ENCODE measurements at places on chromosomes 6 and 20. TPM values are rescaled to one million over a fixed set of nuclear protein-coding genes. Genes with fewer than 3 reads are reported as not detected.

SRMS gene
- not detected for total RNA-seq

- peaks cover 79% of the 10 kb centered on the region for H3K4me1 ChIP-seq
- peaks cover 46% of the 10 kb centered on the region for H3K36me3 ChIP-seq
- H3K27ac ChIP-seq: peak overlapping the region; percentile 96
- no peak overlapping the region for H3K4me3 ChIP-seq
- H3K27me3 ChIP-seq: no peaks in the 10 kb centered on the region
Observed at GRCh38 chr6:90273863-90274262, 22.8 kb downstream of the BACH2 start.

CALHM4 gene
- not detected for total RNA-seq

BNIP5 gene
- total RNA-seq: not detected

DNA sequence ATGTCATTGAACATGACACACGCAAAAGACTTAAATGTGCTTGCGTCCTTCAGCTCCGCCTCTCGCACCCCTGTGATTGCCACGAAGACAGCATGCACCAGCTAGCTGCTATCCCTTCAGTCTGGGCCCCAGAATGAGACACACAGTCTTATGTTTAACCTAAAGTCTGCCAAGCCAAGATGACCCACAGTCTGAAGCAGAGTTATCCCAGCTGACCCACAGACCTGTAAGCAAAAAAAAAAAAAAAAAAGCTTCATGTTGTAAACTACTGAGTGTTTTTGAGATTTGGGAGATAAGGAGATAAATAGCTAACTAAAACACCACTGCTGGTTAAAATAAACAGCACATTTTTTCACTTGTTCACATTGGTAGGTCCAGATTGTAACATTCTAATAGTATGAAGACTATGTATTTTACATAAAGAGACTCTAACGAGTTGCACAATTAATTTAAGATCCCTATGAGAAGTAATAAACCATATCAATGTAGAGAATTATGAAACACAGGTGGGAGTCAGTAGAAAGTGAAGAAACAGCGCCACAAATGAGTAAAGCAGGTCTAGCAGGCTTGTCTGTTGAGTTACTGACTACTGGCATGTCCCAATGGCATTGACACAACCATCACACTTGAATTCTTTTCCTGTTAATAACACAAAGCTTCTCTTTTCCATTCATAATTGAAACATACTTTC, 47.4 kb upstream of the CCDC28A start:
- no peaks in the 10 kb centered on the region for H3K36me3 ChIP-seq
- peaks cover 4% of the 10 kb centered on the region for H3K4me1 ChIP-seq
- DNase-seq: no peak
- peaks cover 2% of the 10 kb centered on the region for H3K27me3 ChIP-seq
- no peak overlapping the region for H3K27ac ChIP-seq

METTL24 gene
- total RNA-seq: not detected

DNA sequence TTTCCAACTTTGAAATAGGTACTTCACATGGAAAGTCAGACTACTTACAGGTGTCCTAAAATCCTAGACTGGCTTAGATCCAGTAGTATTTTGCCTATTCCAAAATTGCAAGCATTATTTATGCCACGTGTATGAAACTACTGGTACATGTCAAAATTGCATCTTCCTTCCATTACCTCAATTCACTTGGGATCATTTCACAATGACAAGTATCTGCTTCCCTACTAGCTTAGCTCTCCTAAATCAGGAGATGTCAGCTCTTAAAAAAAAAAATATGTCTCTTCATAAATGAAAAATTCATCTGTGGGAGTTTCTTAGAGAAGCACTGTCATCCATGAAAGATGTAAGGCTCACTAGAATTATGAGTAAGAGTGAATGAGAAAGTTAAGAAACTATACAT, 466.6 kb upstream of the MANEA start:
- H3K36me3 ChIP-seq: no peaks in the 10 kb centered on the region
- H3K4me1 ChIP-seq: no peaks in the 10 kb centered on the region
- DNase-seq: no peak
- no peaks in the 10 kb centered on the region for H3K27me3 ChIP-seq
- H3K4me3 ChIP-seq: no peak overlapping the region

DNA sequence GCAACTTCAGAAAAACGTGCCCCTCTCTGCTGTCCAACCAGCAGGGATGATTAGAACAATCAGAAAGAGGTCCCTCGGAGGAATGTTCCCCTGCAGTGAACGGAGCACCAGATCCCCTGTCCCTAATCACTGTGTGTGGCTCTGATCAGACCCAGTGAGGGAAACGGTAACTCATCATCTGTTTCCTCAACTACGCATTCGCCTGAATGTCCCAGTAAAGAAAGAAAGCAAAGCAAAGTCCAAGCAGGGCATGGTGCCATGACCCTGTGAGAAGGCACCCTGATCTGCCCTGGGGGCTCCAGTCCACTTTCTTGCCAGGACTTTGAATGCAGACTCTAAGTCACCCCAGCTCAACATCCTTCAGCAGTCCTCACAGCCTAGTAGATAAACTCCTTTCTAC, 149.2 kb downstream of the LY86 start:
- H3K27ac ChIP-seq: no peak overlapping the region
- no peak for DNase-seq
- no peak overlapping the region for H3K4me3 ChIP-seq
- H3K27me3 ChIP-seq: peaks cover 52% of the 10 kb centered on the region

- no peak overlapping the region for H3K27ac ChIP-seq
- H3K4me1 ChIP-seq: no peaks in the 10 kb centered on the region
- DNase-seq: no peak
- H3K36me3 ChIP-seq: no peaks in the 10 kb centered on the region
- no peak overlapping the region for H3K4me3 ChIP-seq
- peaks cover 4% of the 10 kb centered on the region for H3K27me3 ChIP-seq
Observed at GRCh38 chr20:24705486-24705885, 236.1 kb downstream of the SYNDIG1 start.

- H3K4me1 ChIP-seq: no peaks in the 10 kb centered on the region
- no peaks in the 10 kb centered on the region for H3K27me3 ChIP-seq
- H3K4me3 ChIP-seq: no peak overlapping the region
- H3K36me3 ChIP-seq: no peaks in the 10 kb centered on the region
- peak; percentile 60 for DNase-seq
- no peak overlapping the region for H3K27ac ChIP-seq
Observed at GRCh38 chr6:82040405-82041221, 206.9 kb downstream of the IBTK start.

TNFRSF6B gene
- total RNA-seq: not detected

GRCh38 chr20:7843613-7844012, 96.6 kb downstream of the HAO1 start:
- no peaks in the 10 kb centered on the region for H3K4me1 ChIP-seq
- H3K4me3 ChIP-seq: no peak overlapping the region
- H3K27me3 ChIP-seq: peaks cover 2% of the 10 kb centered on the region
- DNase-seq: no peak
- H3K27ac ChIP-seq: no peak overlapping the region
- no peaks in the 10 kb centered on the region for H3K36me3 ChIP-seq

GRCh38 chr6:125679128-125679527, 70.3 kb upstream of the HEY2 start:
- H3K4me1 ChIP-seq: peaks cover 3% of the 10 kb centered on the region
- no peak overlapping the region for H3K4me3 ChIP-seq
- H3K27me3 ChIP-seq: peaks cover 25% of the 10 kb centered on the region
- no peak overlapping the region for H3K27ac ChIP-seq
- H3K36me3 ChIP-seq: no peaks in the 10 kb centered on the region
- DNase-seq: no peak

DNA sequence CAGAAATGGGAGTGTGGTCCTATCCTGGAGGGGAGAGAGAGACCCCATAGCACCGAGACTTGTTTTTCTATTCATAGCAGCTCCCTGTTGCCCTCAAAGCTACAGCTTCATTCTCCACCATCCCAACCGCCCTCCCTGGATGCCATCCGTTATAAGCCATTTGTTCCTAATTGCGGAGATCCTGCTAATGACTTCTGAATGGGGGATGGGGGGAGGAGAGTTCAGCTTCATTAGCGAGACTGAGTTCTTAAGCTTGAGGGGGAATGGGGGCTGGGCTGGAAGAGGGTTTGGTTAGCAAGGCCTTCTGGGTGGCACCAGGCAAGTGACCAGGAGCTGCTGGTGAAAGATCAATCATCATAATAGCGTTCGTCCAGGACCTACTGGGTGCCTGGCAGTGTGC, 27.1 kb downstream of the FOXP4 start:
- H3K4me3 ChIP-seq: no peak overlapping the region
- no peak overlapping the region for H3K27ac ChIP-seq
- H3K4me1 ChIP-seq: peaks cover 12% of the 10 kb centered on the region
- H3K36me3 ChIP-seq: peaks cover 3% of the 10 kb centered on the region
- H3K27me3 ChIP-seq: peaks cover 3% of the 10 kb centered on the region
- no peak for DNase-seq

DNA sequence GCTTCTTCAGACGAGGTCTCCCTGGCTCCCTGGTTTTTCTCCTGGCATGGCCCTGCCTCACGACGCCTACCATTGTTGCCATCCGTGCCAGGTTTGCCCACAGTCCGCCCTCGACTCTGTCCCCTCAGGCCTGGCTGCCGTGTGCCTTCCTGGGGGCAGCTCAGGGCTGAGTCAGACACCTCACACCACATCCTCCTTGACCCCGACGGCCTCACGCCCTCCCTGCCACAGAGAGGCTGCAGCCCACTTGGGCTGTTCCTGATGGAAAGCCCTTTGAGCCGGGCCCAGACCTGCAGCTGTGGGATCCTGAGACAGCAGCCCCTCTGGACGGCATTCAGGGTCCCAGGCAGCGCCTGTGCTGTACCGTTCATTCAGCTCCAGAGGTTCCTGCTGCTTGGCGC, 108.3 kb downstream of the PSMB1 start:
- no peak for DNase-seq
- H3K36me3 ChIP-seq: no peaks in the 10 kb centered on the region
- H3K27ac ChIP-seq: no peak overlapping the region
- H3K4me3 ChIP-seq: no peak overlapping the region

AVP gene
- total RNA-seq: not detected

INSM1 gene
- total RNA-seq: 46.7 TPM

- peaks cover 3% of the 10 kb centered on the region for H3K4me1 ChIP-seq
- H3K27ac ChIP-seq: no peak overlapping the region
- peaks cover 14% of the 10 kb centered on the region for H3K27me3 ChIP-seq
- no peak for DNase-seq
- H3K36me3 ChIP-seq: no peaks in the 10 kb centered on the region
- no peak overlapping the region for H3K4me3 ChIP-seq
Observed at GRCh38 chr20:20740541-20740940, 28.1 kb upstream of the RALGAPA2 start.

RRP36 gene
- total RNA-seq: 83.4 TPM

ETV7 gene
- 0.54 TPM for total RNA-seq

DNA sequence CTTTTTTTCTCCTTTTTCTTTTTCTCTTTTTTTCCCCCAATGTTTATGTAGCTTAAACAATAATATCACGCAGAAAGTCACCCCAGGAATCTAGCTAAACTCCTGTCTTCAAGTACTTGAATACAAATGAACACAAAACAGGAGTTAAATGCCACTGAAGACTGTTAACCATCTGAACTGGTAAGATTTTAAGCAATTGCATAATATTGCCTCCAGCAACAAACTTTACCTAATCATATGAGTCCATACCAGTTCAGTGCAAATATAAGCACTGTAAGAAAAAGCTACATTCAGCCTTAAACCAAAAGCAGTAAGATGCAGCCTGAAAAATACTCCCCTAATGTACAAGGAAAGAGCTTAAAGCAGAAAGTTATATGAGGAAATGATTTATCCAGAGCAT, 173.9 kb upstream of the TFAP2D start:
- H3K4me1 ChIP-seq: no peaks in the 10 kb centered on the region
- no peak overlapping the region for H3K27ac ChIP-seq
- no peak for DNase-seq
- H3K4me3 ChIP-seq: no peak overlapping the region
- H3K27me3 ChIP-seq: no peaks in the 10 kb centered on the region

DNA sequence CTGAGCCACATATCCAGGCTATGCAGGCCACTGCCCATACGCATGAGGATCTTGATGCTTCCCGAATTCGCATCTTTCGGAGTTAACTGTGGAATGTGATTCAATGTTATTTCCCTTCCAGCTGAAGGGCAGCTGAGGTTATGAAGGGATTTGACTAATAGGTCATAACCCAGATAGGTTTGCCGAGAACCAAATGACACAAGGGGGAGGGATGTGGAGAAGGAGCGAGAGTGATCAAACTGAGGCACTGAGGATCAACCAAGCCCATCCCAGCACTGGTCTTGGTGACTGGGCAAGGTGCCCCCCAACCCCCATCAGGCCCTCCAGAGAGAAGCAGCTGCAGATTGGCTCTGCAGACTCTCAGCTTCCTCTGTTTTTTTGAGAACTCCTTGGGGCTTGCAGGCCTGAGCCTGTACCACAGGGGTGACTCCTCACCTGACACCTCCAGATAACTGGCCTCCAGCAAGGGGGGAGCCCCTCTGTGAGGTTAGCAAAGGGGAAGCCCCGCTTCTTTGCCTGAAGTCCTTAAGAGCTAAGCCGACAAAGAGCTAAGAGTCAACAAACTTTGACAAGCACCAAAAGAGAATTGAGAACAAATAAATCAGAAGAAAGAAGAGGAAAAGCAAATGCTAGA, 185.9 kb downstream of the PDE7B start:
- H3K4me3 ChIP-seq: peak overlapping the region; percentile 27
- peaks cover 5% of the 10 kb centered on the region for H3K36me3 ChIP-seq
- H3K27ac ChIP-seq: peak overlapping the region; percentile 15
- peaks cover 11% of the 10 kb centered on the region for H3K4me1 ChIP-seq
- no peak for DNase-seq

DNA sequence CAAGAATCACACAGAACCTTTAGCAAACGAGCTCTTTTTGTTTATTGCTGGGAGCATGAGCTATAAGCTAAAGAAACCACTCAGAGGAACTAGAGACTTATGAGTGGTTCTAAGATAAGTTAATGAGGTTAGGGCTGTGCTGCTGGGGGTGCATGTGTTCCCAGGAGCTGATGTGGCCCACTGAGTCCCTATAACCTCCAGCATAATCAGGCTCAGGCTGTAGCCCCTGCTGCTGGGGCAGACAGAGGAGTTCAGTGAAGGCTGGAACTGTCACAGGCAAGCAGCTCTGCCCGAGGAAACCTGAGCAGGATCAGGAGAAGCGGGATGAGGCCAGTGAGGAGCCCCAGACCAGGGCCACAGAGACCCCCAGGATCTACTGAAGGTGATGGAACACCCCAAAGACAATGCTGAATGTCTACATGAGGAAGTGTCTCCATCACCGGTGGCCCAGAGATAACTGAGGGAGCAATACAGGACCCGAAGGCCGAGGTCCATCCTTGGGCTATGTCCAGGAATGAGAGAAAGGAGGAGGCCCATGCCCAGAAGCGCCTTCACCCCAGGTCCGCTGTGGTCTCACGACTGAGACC, 17.3 kb downstream of the TUBB2B start:
- peak overlapping the region; percentile 2 for H3K4me3 ChIP-seq
- no peak for DNase-seq
- peak overlapping the region; percentile 94 for H3K27ac ChIP-seq
- no peaks in the 10 kb centered on the region for H3K36me3 ChIP-seq

HSPA1L gene
- total RNA-seq: 2.5 TPM

- H3K4me3 ChIP-seq: no peak overlapping the region
- no peaks in the 10 kb centered on the region for H3K27me3 ChIP-seq
- no peak for DNase-seq
Observed at GRCh38 chr20:63923651-63924050, 28.7 kb downstream of the DNAJC5 start.

- H3K36me3 ChIP-seq: peaks cover 2% of the 10 kb centered on the region
- H3K27me3 ChIP-seq: peaks cover 41% of the 10 kb centered on the region
- H3K27ac ChIP-seq: no peak overlapping the region
- H3K4me3 ChIP-seq: no peak overlapping the region
Observed at GRCh38 chr6:16124198-16125180, 4.4 kb upstream of the MYLIP start.

GSTA3 gene
- not detected for total RNA-seq

PAK5 gene
- not detected for total RNA-seq
